ENCODE measurements at places on chromosomes 13 and 19.

GRCh38 chr13:43492745-43493144, 294.0 kb downstream of the ENOX1 start:
- DNase-seq: no peak

GRCh38 chr13:114021464-114022308, 47.8 kb upstream of the C13orf46 start:
- no peak for DNase-seq

DNA sequence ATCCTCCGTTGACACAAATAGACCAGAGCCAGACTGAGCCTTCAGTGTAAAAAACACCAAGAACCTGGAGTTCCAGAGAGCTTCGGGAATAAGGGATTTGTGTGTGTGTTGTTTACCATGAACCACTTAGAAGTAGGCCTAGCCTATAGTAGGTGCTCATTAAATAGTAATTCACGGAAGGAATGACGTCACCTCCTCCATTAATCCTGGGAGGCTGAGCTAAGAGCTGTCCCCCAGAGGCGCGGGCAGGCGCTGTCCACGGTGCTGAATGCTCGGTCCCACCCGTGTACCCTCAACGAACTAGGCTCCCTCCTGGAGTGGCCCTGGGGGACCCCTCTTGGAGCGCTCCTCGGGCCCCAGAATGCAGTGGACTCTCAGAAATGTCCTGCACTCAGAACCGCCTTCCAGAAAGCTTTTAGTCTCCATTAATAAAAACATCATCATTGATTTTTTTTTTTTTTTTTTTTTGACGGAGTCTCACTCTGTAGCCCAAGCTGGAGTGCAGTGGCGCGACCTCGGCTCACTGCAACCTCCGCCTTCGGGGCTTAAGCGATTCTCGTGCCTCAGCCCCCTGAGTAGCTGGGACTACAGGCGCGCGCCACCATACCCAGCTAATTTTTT, 6.5 kb downstream of the UNC13A start:
- peak; percentile 12 for DNase-seq

GRCh38 chr13:28373810-28374209, 121.1 kb downstream of the FLT1 start:
- DNase-seq: no peak

GRCh38 chr19:18507021-18507726, 14.7 kb downstream of the ELL start:
- DNase-seq: peak; percentile 54

GRCh38 chr19:53131085-53131590, 1.6 kb downstream of the ZNF415 start:
- no peak for DNase-seq

- no peak for DNase-seq
Measured at GRCh38 chr19:45505151-45505995, 1.9 kb upstream of the VASP start.

DNA sequence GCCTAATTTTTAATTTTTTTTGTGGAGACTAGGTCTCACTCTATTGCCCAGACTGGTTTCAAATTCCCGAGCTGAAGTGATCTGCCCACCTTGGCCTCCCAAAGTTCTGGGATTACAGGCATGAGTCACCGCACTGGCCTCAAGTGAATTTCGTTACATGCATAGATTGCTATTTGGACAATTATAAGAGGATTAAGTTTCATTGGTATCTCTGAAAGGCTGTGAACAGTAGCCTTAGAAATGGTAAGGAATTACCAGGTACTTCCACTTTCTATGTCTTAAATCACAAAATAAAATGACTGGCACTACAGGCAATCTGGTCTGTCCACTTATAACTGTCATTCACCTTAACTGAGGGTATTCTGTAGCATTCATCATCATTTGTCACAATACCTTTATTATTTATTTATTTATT, 2.9 kb upstream of the CCDC9 start:
- DNase-seq: no peak

- no peak for DNase-seq
Measured at GRCh38 chr13:33776239-33776881, 41.6 kb upstream of the RFC3 start.

GRCh38 chr13:64746845-64747244, 2483.3 kb downstream of the PCDH9 start:
- DNase-seq: no peak

Data from activated CD4-positive, alpha-beta T cell treated with anti-CD3 and anti-CD28 coated beads, Interleukin-2, Interleukin-4, amounts not matched to agents 100 ng/mL and 50 ng/mL, durations not matched to agents 16 hours and 8 hours (primary cell).